ENCODE measurements at places on chromosomes 5 and 9.

DNA sequence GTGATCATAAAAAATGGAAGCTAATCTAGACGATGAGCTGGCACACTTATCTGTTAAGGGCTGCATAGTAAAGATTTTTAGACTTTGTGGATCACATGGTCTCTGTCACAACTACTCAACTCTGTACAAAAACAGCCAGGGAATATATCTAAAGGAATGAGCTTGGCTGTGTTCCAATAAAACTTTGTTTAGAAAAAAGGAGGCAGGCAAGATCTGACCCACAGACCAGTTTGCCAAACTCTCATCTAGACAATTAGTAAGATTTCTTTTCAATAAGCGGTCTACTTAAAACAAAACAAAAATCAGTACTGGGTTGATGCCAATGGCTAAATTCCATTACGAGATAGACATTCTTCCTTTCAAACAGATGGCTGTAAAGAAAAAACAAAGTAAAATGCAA, 53.0 kb upstream of the RETREG1 start:
- DNase-seq = no peak

- no peak for DNase-seq
These were observed 121.1 kb downstream of the EGFLAM start for GRCh38 chr5:38379350-38379937.

- DNase-seq = no peak
These were observed 31.7 kb upstream of the IRX4 start for GRCh38 chr5:1914471-1914870.

- DNase-seq = no peak
These were observed 5.4 kb downstream of the IL4 start for GRCh38 chr5:132679166-132679565.

DNA sequence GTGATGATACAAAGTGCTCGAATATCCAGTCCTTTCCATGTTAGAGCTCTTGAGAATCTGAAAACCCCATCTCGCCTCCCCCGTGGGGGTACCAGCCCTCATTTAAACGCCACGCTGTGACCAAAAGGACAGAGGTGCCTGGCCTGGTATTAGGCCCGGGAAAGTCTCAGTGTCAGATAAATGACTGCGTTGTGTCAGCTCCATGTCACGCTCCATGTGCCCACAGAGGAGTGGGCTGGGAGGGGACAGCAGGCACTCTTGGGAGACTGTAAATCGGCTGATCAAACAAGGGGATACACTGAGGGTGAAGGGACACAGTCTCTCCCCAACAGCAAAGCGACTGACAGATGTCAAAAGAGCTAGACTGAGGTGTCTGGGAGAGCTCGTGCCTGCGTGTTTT, 65.7 kb upstream of the ECM2 start:
- DNase-seq = no peak

DNA sequence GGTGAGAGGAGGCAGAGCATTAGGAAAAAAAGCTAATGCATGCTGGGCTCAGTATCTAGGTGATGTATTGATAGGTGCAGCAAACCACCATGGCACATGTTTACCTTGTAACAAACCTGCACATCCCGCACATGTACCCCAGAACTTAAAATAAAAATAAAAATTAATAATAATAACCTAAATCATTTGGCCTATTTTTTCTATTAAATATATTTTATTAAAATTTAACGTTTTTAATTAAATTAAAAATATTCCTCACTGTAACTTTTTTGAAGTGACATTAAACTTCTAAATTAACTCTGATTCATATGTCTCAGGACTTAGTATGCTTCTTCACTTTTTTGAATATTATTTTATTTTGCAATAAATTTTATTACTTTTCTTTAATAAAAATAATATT, 83.7 kb upstream of the PARP8 start:
- DNase-seq = no peak
